COLO829 (cell line): ENCODE measurements at places on chromosomes 6 and 20.

DNA sequence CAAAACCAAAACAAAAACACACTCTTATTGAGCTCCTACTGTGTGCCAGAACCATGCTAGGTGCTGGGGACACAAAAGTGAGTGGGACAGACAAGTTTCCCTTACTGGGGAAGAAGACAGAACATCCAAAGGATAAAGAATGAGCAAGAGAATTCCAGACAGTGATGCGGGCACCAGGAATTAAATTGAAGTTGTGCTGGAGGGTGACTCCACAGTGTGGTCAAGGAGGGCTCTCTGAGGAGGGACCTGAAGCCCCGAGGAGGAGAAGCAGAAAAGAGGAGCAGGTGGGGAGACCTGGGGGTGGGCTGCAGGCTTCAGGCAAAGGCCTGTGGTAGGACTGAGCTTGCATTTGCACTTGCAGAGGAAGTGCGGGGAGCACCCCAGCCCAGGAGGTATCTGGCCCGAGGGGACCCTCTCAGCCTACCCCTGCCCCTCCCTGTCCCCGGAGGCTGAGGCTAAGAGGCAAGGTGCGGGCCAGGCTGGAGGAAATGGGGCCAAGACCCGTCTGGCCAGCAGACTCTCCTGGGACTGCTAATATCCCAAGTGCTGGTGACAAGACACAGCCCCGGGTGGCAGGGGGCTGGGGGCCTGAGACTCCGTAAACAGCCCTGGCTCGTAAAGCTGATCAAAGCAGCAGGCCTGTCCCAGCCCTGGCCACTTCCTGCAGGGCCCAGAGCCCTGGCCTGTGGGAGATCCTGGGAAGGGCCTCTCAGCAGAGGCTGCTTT lies 57.1 kb downstream of the SNAI1 start:
- DNase-seq = no peak

DNA sequence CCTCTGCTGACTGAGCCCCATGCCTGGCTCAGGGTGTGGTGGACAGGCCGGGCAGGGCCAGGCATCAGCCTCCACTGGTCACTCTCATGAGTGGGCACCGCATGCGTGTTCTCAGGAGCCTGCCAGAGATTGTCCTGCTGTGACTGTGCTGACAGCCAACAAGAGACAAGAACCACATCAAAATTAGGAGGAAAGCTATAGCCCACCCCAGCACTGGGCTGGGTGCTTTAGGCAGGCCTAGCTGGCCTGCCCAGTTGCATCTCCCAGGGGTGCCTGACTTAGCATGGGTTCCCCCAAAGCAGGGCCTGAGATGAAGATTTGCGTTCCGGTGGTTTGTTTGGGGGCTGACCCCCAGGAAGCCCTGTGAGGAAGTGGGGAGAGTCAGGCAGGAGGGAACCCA lies 53.9 kb downstream of the LINC00237 start:
- no peak for DNase-seq

GRCh38 chr6:90350689-90351554 lies 54.3 kb upstream of the BACH2 start:
- DNase-seq = no peak

DNA sequence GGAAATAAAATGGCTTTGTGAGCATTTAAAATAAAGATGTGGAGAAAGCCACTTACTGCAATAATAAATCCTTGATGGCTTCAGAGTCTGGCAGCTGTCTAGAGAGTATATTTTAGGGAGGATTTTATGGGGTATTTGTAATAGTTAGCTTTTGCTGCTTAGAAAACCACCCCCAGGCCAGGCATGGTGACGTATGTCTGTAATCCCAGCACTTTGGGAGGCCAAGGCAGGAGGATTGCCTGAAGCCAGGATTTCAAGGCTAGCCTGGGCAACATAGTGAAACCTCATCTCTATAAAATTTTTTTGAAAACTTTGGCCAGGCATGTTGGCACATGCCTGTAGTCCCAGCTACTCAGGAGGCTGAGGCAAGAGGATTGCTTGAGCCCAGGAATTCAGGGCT lies 63.8 kb downstream of the ISM1 start:
- DNase-seq = no peak

GRCh38 chr6:62393608-62394007 lies 107.6 kb upstream of the KHDRBS2 start:
- no peak for DNase-seq

DNA sequence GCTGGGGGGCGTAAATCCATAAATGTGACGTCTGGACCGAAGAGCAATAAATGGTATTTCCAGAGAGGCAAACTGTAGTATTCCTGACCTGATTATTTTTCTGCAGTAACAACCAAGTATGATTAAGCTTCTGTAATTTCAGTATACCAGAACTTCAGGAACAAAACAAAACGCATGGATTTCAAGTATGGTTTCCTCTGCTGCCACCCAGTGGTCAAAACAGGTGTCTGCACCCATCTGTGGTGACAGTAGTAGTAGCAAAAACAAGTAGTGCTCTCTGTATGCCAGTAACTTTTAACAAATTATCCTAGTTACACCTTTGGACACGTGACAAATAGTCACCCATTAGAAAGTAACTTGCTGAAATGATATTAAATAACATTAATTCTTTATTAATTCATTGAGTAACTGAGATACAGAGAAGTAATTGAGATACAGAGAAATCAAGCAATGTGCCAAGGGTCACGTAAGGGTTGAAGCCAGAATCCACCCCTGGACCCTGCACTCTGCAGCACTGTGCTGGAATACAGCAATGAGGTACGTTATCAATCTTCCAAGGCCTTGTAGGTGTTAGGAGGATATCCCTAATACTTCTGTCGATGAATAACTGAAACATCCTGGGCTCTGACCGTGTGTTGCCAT lies 7.9 kb downstream of the CALHM4 start:
- DNase-seq = peak; percentile 50

DNA sequence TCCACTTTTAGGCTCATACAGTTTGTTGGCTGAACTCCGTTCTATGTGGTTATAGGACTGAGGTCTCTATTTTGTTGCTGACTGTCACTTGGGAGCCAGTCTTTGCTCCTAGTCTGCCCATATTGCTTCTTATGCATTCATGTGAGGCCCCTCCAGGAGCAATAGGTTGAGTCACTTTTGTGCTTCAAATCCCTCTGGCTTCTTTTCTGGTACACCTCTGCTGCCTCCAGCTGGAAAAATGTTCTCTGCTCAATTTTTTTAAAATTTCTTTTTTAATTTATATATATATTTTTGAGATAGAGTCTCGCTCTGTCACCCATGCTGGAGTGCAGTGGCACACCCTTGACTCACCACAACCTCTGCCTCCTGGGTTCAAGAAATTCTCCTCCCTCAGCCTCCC lies 42.7 kb upstream of the NOX3 start:
- DNase-seq = no peak

- DNase-seq = no peak
Observed at GRCh38 chr6:105024803-105025202, 67.9 kb downstream of the LIN28B start.

DNA sequence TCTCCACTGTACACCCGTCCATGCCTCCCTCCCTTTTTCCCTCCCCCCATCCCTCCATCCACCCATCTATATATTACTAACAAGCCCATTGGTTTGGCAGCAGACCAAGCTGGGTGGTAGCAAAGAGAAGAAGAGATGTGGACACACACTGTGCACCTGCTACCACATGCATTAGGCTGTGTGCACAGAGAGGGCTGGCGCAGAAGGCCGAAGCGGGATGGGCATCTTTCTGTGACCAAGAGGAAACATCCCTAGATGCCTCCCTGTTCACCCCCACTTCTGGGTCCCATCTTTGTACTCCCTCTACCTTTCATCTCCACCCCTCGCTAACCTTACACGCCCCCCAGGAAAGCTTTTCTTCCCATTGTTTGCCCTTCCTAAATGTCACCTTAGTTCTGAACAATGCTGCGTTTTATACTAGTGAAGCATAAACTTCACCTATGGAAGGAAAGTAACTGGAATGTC lies 64.9 kb upstream of the AFDN start:
- DNase-seq = no peak

DNA sequence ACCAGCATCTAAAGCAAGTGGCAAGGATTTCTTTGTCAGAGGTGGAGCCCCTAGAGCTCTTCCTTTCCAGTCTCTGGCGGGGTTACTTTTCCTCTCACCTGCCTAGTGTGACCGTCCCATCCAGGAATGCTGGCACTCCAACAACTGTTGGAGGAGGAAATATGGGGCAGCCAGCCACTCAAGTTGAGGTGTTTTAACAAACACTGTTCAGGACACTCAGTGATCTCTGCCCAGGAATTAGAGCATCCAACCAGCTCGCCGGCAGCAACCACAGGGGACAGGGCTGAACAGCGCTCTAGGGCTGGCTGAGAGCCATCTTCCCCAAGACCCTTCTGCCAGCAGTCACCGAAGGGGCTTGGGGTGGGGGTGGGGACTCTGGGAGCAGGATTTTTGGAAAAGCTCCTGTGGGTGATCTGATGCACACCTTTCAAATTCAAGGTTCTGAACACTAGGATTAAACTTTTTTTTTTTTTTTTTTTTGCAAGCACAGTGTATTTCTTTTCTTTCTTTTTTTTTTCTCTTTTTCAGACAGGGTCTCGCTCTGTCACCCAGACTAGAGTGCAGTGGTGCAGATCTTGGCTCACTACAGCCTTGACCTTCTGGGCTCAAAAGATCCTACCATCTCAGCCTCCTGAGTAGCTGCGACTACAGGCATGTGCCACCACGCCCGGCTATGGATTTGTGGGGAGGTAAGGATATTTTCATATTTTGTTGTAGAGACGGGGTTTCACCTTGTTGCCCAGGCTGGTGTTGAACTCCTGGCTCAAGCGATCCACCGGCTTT lies 28.4 kb upstream of the KCNK16 start:
- DNase-seq = no peak

- no peak for DNase-seq
Observed at GRCh38 chr6:90072935-90073464, 178.7 kb downstream of the GJA10 start.

GRCh38 chr6:4521070-4521469 lies 255.1 kb upstream of the CDYL start:
- DNase-seq = no peak

DNA sequence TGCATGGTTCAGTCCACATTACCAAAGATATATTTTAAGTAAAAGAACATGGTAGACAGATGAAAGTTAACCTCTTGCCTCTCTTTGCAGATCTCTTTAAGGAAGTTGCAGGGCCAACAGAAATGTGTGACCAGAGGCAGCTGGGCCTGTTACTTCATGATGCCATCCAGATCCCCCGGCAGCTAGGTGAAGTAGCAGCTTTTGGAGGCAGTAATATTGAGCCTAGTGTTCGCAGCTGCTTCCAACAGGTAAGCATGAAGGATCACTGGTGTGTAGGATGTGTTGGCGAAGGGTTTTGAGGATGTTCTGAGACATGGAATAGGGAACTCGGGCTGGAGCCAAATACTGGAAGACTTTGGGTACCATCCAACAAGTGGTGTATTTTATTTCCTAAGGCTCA lies 508.6 kb downstream of the UTRN start:
- no peak for DNase-seq

DNA sequence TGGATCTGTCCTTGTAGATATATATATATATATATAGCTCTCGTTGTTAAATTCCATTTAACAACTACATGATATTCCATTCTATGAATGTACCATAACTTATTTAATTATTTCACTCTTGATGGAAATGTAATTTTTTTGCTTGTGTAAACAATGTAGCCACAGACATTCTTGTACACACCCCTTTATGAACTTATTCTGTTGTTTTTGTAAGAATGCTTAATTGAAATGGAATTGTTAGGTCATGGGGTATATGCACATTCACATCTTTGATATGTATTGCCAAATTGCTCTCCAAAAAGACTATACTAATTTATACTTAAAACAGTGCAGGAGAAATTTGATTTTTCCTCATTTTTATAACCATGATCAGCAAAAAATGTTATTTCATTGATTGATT lies 67.2 kb downstream of the MAP3K4 start:
- no peak for DNase-seq

- DNase-seq = no peak
Observed at GRCh38 chr6:45606831-45607400, 229.2 kb upstream of the SUPT3H start.

GRCh38 chr6:1015825-1016224 lies 296.1 kb upstream of the FOXQ1 start:
- DNase-seq = no peak

GRCh38 chr6:52361414-52361944 lies 472 bp upstream of the PAQR8 start:
- DNase-seq = no peak

DNA sequence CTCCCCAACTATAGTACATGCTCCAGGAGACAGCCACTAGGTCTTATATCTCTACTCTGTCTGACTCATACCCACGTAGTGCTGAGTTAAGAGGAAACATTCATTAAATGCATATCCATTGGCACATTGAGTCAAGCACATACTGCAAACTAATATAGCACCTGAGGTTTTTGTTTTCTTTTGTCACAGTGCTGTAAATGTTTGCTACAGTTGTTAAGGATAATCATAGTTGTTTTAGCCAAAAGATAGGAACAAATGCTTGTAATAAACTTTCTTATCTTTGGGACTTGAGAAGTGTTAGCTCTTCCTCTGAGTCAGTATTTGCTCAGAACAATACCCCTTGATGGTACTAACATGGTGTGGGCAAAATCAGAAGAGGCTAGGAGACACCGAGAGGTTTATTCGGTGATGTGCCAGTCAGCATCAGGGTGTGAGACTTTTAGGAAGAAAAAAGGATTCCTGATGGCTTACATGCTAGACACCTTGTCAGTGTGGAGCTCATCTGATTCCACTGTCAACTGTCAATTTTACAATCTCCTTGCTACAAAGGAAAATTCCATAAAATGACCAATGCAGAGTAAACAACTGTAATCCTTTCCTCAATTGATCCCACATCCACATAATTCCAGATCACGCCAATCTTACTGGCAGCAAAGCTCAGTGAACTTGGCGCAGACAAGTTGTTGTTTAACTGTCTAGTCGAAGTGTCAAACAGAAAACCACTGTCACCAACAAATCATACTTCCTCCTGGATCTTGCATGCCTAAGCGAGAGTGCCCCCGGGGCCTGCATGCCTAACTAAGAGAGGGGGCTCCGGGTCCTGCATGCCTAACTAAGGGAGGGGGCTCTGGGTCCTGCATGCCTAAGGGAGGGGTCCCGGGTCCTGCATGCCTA lies 36.1 kb downstream of the ELOVL2 start:
- DNase-seq = no peak

GRCh38 chr6:158686791-158687381 lies 37.0 kb downstream of the SYTL3 start:
- DNase-seq = no peak

DNA sequence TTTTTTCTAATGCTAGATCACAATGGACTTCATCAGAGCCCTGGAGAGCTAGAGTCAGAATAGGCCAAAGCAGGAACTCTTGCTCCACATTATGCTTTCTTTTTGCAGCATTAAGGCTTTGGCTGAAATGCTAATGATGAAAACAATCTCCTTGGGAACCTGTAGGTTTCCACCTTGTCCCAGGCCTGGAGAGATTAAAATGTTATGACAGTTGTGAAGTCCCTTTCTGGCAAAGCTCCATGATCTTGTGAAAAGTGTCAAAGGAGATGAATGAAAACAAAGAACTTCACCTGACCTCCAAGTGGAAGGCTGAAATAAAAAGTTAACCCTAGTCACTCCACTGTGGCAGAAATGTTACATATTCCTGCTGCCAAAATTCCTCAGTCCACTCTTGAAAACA lies 64.0 kb upstream of the LRRC1 start:
- DNase-seq = no peak
